ENCODE measurements at places on chromosomes 1 and 21. TPM values are rescaled to one million over a fixed set of nuclear protein-coding genes. Genes with fewer than 3 reads are reported as not detected.

Gene SNX7
- 28.4 TPM for polyA plus RNA-seq

DNA sequence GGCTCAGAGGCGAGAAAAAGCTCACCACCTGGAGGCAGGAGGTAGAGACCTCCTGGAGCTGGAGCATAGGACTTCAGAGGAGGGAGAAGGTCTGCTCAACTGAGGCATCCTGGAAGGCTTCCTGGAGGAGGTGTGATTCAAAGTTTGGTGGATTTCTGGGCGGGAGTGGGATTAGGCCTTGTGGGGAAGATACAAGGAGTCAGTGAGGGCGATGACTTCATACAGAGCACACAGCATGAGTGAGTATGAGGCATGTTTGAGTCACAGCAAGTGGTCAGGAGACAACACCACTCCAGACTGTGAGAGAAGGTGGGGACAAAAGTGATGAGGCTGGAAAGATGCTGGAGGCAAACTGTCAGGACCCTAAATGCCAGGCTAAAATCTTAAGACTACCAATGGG is 77.6 kb downstream of the MATN1 start:
- no peak overlapping the region for H3K4me3 ChIP-seq
- H3K4me1 ChIP-seq, result no peaks in the 10 kb centered on the region
- no peaks in the 10 kb centered on the region for H3K27me3 ChIP-seq

- no peaks in the 10 kb centered on the region for H3K4me1 ChIP-seq
- no peaks in the 10 kb centered on the region for H3K27me3 ChIP-seq
- no peaks in the 10 kb centered on the region for H3K36me3 ChIP-seq
- H3K4me3 ChIP-seq, result no peak overlapping the region
- H3K27ac ChIP-seq, result no peak overlapping the region
Observed at GRCh38 chr1:2494323-2494693, 18.2 kb downstream of the PLCH2 start.

Gene DYNLT5
- 0.41 TPM for polyA plus RNA-seq

- H3K4me3 ChIP-seq, result no peak overlapping the region
- peaks cover 3% of the 10 kb centered on the region for H3K36me3 ChIP-seq
- no peak overlapping the region for H3K27ac ChIP-seq
- no peak for DNase-seq
- no peaks in the 10 kb centered on the region for H3K27me3 ChIP-seq
Observed at GRCh38 chr1:204960306-204961125, 82.5 kb upstream of the CNTN2 start.

GRCh38 chr1:247639381-247639981 is 34.1 kb downstream of the OR2G3 start:
- no peaks in the 10 kb centered on the region for H3K4me1 ChIP-seq
- H3K4me3 ChIP-seq, result no peak overlapping the region
- no peaks in the 10 kb centered on the region for H3K27me3 ChIP-seq
- peak; percentile 74 for DNase-seq
- no peak overlapping the region for H3K27ac ChIP-seq

DNA sequence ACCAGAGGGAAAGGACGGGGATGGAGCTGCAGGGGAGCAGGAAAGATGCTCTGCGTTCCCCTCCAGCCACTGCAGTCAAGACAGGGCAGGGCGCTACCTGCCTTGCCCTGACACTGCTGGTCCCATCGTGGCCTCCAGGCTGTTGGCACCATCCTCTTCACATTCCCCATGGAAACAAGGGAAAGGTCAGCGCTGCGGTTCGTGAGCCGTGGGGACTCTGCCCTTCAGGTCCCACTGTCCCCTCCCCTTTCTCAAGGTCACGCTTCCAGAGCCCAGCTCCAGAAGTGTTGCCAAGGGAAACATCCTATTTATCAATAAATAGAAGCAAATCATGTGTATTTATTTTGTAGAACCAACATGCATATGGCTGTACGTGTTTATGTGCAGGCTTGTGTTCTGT is 56.0 kb downstream of the PGBD5 start:
- no peak overlapping the region for H3K4me3 ChIP-seq
- H3K36me3 ChIP-seq, result no peaks in the 10 kb centered on the region
- no peaks in the 10 kb centered on the region for H3K27me3 ChIP-seq
- no peak for DNase-seq

GRCh38 chr1:207404849-207405525 is 49.1 kb upstream of the CR2 start:
- no peak for DNase-seq
- no peaks in the 10 kb centered on the region for H3K4me1 ChIP-seq
- H3K36me3 ChIP-seq, result no peaks in the 10 kb centered on the region
- no peaks in the 10 kb centered on the region for H3K27me3 ChIP-seq

- H3K27ac ChIP-seq, result no peak overlapping the region
- DNase-seq, result no peak
- H3K4me3 ChIP-seq, result no peak overlapping the region
Observed at GRCh38 chr1:117512728-117513321, 93.0 kb upstream of the TENT5C start.

Gene ALX3
- polyA plus RNA-seq, result not detected

- H3K36me3 ChIP-seq, result peaks cover 4% of the 10 kb centered on the region
- no peak for DNase-seq
- H3K27ac ChIP-seq, result no peak overlapping the region
- no peak overlapping the region for H3K4me3 ChIP-seq
- no peaks in the 10 kb centered on the region for H3K27me3 ChIP-seq
- no peaks in the 10 kb centered on the region for H3K4me1 ChIP-seq
Observed at GRCh38 chr1:38834221-38834782, 25.3 kb downstream of the RRAGC start.

- no peaks in the 10 kb centered on the region for H3K4me1 ChIP-seq
- no peaks in the 10 kb centered on the region for H3K36me3 ChIP-seq
- H3K4me3 ChIP-seq, result no peak overlapping the region
- H3K27ac ChIP-seq, result no peak overlapping the region
Observed at GRCh38 chr1:40659649-40659947, 5.9 kb downstream of the RIMS3 start.

DNA sequence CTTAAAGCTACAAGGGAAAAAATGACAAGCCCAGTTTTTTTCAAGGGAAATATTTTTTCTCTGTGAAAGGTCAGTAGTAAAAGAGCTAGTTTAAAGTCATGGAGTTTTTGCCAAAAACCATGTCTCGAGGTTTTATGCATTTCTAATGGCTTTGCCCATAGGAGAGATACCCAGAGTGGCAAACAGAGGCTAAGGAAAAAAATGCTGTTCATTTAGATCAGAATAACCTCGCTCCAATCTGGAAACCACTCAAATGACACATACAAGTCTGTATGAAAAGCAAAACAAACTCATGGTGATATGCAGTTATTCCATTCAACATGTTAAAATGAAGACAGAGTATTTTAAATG is 36.9 kb upstream of the EDEM3 start:
- no peaks in the 10 kb centered on the region for H3K36me3 ChIP-seq
- no peaks in the 10 kb centered on the region for H3K27me3 ChIP-seq
- DNase-seq, result no peak
- no peak overlapping the region for H3K4me3 ChIP-seq
- H3K27ac ChIP-seq, result no peak overlapping the region
- no peaks in the 10 kb centered on the region for H3K4me1 ChIP-seq

Gene PTAFR
- 2.4 TPM for polyA plus RNA-seq

Gene TNFRSF18
- not detected for polyA plus RNA-seq

DNA sequence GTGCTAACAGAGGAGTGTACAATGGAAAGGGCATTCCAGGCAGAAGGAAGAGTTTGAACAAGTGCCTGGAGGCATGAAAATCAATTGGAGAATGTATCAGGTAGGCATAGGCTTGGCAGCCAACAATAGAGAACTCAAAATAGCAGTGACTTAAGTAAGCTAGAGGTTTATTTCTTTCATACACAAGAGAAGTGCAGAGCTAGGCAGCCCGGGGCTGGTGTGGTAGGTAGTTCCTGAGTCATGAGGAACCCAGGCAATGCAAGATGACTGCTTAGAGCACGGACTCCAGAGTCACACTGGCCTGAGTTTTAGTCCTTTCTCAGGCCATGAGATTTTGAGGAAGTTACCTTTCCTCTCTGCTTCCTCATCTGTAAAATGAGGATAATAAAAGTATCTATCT is 74.8 kb upstream of the LRRN2 start:
- no peaks in the 10 kb centered on the region for H3K36me3 ChIP-seq
- no peak overlapping the region for H3K27ac ChIP-seq
- no peaks in the 10 kb centered on the region for H3K27me3 ChIP-seq
- DNase-seq, result no peak
- peaks cover 9% of the 10 kb centered on the region for H3K4me1 ChIP-seq

DNA sequence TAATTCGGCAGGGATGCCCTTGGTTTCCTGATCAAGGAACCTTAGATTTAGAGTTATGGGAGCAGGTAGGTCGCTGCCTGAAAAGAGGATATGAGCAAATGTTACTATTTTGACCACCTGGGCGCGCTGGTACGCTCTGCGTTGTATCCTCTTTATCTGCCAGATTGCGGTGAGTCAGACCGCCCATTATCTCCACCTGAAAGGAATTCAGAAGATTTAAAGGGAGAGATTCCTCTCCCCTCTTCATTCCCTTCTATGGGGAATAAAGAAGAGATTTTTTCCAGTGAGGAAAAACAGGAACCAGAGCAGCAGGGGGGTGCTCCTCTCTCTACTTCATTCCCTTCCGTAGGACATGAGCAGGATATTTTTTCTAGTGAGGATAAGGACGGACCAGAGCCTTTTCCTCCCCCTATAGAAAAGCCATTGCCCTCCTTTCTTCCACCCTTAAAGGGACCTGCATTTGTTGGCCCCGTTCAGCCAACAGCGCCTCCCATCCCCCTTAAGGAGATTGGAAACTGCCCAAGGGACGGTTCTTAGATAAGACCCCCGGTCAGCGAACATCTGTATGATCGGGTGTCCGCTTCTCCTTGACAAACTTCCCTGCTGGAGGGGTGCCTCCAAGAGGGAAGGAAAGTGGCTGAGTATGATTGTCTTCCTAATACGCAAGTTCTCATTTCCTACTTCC is 34.1 kb downstream of the CLCA1 start:
- no peaks in the 10 kb centered on the region for H3K27me3 ChIP-seq
- peak overlapping the region; percentile 28 for H3K27ac ChIP-seq
- H3K4me3 ChIP-seq, result peak overlapping the region; percentile 60
- peak; percentile 20 for DNase-seq
- no peaks in the 10 kb centered on the region for H3K36me3 ChIP-seq

Gene SLAMF6
- polyA plus RNA-seq, result not detected

Gene AUNIP
- polyA plus RNA-seq, result not detected

GRCh38 chr1:207179036-207179435 is 75.0 kb downstream of the C4BPA start:
- H3K36me3 ChIP-seq, result no peaks in the 10 kb centered on the region

Gene OR2L2
- not detected for polyA plus RNA-seq
